ENCODE measurements at places on chromosomes 11 and 22.

GRCh38 chr11:125451400-125452124, 44.5 kb downstream of the FEZ1 start:
- DNase-seq = peak; percentile 22

DNA sequence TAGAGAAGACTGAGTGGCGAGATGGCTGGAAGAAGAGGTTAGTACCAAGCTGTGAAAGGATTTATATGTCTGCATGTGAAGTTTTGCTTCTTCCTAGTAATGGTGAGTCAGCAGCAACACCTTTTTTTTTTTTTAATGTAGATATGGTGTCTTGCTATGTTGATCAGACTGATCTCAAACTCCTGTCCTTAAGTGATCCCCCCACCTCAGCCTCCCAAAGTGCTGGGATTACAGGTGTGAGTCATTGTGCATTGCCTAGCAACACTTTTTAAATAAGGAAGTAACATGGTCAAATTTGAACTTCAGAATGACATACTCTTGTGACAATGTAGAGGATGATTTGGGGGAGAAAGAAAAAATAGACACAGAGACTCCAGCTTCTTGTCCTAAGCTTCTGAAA, 6.5 kb upstream of the CSTPP1 start:
- peak; percentile 42 for DNase-seq

DNA sequence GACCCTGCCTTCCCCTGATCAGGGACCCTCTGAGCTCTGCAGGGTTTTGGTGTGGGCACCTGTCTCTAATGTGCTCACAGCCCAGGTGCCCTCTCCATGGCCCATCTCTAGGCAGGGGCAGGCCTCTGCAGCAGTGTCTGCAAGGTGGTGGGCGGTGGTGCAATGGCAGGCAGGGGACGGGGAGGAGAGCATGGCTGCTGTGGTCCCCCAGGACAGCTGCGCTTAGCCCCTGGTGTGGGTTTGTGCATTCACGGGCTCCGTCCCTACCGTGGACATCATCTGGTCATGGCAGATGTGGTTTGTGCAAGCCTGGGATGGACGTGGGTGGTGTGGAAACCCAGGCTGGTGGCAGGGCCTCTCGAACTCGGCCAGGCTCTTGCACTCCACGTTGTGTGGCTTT, 443.1 kb downstream of the TBC1D22A start:
- no peak for DNase-seq

DNA sequence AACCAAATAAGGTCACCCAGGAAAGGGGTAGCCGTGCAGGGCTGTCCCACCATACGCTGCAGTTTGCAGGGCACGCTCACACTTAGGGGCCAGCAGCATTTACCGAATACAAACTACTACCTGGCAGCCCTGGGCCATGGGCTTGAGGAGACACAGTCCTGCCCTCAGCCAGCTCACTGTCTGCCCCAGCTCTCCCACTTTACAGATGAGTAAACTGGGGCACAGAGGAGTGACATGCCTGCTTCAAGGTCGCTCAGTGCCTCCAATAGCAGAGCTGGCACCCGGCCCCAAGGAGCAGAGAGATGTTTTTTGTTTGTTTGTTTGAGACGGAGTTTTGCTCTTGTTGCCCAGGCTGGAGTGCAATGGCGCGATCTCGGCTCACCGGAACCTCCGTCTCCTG, 2.8 kb downstream of the FADS3 start:
- no peak for DNase-seq

GRCh38 chr11:129117595-129118350, 74.4 kb downstream of the ARHGAP32 start:
- peak; percentile 57 for DNase-seq

DNA sequence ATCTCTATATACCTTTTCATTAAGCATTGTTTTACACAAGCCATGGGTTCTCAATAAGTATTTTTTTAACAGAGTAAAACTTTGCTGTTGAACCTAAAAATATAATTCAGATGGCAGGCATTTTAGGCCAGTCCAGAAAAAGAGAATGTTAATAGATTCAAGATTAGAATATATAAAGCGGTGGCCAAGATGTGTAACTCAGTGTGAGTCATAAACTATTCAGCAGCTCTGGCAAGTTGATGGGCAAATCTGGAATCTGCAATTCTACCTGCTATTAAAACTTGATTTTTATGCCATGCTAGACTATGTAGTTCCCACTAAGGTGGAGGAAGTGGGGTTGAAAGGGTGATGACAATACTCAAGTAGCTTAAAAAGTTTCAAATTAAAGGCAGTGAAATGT, 45.4 kb downstream of the CASP12 start:
- DNase-seq = no peak

DNA sequence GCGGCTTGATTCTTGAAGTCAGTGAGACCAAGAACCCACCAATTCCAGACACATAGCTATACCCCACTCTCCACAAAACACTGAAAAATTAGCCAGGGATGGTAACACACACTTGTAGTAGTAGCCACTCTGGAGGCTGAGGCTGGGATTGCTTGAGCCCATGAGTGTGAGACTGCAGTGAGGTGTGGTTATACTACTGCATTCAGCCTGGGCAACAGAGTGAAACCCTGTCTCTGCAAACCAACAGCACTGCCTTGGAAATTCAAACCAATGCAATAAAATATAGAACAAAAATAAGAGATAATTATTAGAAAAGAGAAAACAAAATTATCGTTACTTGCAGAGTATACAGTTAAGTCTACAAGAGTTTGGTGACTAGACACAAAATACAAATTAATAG, 20.2 kb upstream of the PRDM10 start:
- peak; percentile 65 for DNase-seq

DNA sequence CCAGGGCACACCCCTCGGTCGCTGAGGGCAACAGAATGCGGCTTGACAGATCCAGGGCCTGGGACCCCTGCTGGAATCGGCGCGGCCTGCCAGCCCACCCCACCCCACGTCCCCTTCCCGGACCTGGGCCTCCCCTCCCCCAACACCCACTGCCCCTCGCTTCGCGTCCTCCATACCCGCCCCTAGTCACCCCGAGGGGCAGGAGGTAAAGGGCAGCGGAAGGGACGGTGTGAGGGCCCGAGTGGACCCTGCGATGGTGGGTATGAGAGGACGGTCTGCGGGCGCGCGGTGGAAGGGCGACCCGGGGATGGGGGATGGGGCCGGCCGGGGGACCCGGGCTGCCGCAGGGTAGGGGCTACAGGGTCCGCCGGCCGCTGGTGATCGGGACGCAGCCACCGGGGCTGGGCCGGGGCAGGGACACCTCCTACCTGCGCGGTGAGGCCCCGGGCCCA, 311 bp downstream of the APBB1 start:
- no peak for DNase-seq
